ENCODE measurements at places on chromosomes 7 and 10. TPM values are rescaled to one million over a fixed set of nuclear protein-coding genes. Genes with fewer than 3 reads are reported as not detected.
A peak's percentile ranks its signal among the peaks of the same experiment; 100 is the strongest.

ATP5F1C gene
- total RNA-seq, result 202 TPM

EBLN1 gene
- not detected for total RNA-seq

GPR141 gene
- total RNA-seq, result 1.3 TPM

HABP2 gene
- total RNA-seq, result not detected

FGFBP3 gene
- total RNA-seq, result 1.00 TPM

AKR1C1 gene
- 35.5 TPM for total RNA-seq

MACC1 gene
- total RNA-seq, result 0.46 TPM

RTKN2 gene
- 0.19 TPM for total RNA-seq

TACC2 gene
- total RNA-seq, result 54.6 TPM

- no peak for DNase-seq
Observed at GRCh38 chr10:19833170-19833824, 17.1 kb downstream of the PLXDC2 start.

- DNase-seq, result no peak
Observed at GRCh38 chr7:13105209-13105608, 417.8 kb downstream of the ARL4A start.

GRCh38 chr10:35124540-35124939 lies 2.1 kb upstream of the CREM start:
- no peak for DNase-seq

- peak; percentile 74 for DNase-seq
Observed at GRCh38 chr10:71434760-71435394, 38.2 kb downstream of the CDH23 start.

DNA sequence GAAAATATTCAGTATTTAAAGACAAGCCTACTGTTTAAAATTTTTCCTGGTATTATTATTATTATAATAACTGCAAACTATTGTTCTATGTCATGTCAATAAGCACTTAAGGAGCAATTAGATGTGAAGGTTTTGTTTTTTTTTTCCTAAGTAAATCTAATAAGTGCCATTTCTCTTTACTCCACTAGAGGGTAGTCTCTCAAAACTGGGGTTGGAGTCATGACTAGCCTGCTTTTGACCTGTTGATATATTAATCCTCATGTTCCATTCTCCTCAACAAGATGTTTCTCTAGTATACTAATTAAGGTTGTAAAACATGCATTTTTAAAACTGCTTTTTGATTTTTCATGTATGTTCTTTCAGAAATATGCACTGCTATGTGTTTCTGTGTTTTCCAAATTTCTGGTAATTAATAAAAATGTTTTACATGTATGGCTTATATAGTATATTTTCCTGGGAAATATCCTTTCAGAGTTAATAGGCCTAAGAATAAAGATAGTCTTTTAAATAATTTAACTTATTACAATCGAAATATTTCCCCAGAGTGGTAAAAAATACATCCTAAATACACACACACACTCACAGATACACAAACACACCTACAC lies 1.0 kb upstream of the LRRN3 start:
- DNase-seq, result no peak

DNA sequence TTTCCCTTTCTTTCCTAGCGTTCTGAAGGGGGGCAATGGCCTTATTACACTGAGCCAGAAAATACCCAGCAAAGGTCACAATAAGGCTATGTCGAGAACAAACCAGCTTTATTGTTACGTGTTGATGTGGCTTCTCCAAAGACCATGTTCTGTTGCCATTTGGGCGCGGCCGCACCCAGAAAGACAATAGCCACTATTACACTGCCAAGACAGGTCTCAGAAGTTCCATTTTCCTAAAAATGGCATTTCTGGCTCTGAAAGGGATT lies 77.8 kb downstream of the PROSER2 start:
- DNase-seq, result no peak

- no peak for DNase-seq
Observed at GRCh38 chr7:124781907-124782734, 16.5 kb upstream of the GPR37 start.

DNA sequence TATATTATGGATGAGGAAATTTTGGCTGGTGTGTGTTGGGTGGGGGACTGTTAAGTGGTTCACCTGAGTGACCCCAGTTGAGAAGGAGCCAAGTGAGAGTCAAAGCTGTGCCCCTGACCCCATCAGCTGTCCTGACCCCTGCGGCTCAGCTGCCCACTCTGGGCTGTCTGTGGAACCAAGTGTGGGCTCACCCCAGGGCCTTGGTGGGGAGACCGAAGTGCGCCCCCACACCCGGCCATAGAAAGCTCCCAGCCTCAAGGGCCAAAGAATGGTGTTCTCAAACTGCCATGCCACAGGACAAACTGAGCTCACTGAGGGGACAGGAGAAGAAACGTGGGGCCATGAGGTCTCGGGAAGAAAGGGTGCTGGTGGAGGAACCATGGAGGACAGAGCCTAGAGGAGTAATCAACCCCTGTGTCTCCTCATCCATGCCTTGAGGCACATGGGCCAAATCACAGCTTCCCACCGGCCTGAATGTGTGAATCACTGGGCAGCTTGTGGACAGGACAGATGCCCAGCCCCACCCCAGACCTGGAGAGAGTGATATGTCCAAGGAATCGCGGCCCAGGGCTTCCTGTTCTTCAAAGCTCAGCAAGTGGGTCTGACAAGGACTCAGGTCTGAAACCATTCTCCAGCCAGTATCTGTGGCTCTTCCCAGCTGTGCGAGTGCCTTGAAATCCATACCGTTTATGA lies 86.2 kb upstream of the CACUL1 start:
- no peak for DNase-seq

DNA sequence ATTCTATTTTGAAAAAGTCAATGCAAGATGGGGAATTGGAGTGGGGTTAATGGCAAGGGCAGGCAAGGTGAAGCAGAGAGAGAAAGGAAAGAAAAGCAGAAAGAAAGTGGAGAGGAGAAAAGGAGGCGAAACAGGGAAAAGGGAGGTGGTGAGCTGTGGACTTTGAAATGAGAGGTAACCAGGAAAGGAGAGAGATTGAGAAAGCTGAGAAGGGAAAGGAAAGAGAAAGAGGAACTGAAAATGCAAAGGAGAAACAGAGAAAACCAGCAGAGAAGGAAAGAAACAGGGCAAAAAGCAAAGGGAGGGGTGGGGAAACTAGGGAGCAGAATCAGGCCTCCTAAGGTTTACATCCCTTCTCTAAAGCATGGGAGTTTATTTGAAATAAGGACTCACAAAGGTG lies 72.5 kb upstream of the TPK1 start:
- DNase-seq, result no peak

GRCh38 chr7:73827567-73828106 lies 3.2 kb upstream of the CLDN4 start:
- no peak for DNase-seq

DNA sequence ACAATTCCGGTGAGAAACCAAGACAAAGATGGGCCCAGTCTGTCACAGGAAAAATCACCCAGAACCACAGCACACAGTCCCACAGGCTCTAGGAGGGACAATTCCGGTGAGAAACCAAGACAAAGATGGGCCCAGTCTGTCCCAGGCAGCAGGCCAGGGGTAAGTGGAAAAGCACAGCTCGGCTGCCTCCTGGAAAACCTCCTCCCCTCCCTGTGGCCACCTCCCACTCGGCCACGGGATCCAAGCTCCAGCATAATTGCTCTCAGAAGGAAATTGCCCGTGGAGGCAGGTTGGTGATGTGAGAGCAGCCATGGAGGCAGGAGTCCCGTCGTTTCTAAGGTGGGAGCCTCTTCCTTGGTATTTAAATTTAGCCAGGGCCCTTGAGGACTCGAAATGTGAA lies 95.7 kb downstream of the PLXNA4 start:
- peak; percentile 88 for DNase-seq

- no peak for DNase-seq
Observed at GRCh38 chr7:33109758-33110238, 594 bp upstream of the RP9 start.

DNA sequence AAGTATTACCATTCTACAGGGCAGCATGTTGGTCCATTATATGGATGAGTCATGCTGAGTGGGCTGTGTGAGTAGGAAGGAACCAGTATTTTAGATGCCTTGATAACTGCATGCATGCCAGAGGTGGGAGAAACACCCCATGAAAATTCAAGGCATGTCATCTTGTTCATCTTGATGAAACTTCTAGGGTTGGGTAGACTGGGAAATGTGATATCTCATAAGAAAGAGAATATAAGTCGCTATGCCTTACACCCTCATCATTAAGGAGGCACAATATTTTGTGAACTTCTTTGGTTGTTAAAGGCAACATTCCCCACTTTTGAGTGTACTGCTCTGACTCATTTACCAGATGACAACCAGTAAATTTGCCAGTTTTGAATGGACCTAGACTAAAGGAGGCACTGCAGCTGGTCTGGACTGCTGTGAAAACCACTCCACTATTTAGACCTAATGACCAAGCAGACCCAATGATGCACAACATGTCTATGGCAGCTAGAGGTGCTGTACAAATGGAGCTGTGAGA lies 48.0 kb downstream of the ZNF365 start:
- no peak for DNase-seq

- no peak for DNase-seq
Observed at GRCh38 chr10:71720288-71720687, 710 bp upstream of the C10orf105 start.

- DNase-seq, result peak; percentile 86
Observed at GRCh38 chr7:29102558-29103151, 43.7 kb downstream of the CPVL start.

GRCh38 chr10:125768219-125768855 lies 7.3 kb downstream of the MMP21 start:
- DNase-seq, result no peak

GRCh38 chr10:96448021-96448457 lies 65.7 kb downstream of the TLL2 start:
- DNase-seq, result no peak

DNA sequence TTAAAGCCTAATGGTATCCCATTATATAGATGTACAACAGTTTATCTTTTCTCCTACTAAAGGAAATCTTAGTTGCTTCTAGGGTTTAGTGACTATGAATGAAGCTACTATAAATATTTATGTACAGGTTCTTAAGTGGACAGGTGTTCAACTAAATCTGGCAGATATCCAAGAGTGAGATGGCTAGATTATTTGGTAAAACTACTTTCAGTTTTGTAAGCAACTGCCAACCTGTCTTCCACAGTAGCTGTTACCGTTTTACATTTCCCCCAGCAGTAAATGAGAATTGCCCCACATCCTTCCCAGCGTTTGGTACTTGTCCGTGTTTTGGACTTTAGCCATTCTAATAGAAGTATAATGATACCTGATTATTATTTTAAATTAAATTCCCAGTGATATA lies 144.9 kb upstream of the MAGI2 start:
- DNase-seq, result no peak

DNA sequence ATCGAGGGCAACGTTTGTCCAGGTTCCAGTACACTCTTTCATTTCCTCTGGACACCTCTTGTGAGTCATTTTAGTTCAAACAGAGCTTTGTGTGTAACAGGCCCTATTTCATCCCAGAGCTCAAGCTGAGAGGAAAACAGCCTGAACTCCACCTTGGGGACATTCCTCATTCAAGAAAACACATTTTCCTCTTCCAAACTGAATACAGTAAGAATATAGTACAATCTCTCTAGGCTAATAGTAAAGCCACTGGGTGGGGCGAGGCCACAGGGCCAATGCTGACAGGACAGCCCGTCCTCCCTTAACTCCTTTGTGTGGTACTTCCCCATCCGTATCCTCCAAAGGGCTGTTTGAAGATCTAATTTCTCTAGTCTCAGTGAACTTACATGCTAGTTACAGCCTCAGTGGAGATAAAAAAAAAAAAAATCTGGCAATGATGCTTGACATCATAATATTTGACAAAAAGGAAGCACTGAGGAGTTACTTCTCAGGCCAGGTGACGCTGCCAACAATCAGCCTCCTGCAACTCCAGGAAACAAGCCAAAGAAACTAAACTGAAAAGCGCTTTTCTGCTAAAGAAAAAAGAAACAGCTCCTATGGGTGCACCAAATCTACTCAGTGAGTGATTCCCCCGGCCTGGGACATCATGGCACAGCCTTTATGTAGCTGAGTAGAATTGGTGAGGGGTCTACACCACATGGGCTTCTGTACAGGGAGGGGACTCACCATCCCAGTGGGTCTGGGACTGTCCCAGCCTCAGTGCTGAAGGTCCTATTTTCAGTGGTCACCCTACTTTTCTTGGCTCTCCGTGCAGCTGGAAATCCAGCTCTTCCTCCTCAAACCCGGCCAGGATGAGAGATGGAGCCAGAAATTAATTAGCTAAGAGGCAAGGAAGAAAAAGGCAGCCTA lies 238.2 kb upstream of the NEBL start:
- DNase-seq, result no peak

GRCh38 chr7:44537442-44537841 lies 3.7 kb downstream of the NPC1L1 start:
- no peak for DNase-seq

DNA sequence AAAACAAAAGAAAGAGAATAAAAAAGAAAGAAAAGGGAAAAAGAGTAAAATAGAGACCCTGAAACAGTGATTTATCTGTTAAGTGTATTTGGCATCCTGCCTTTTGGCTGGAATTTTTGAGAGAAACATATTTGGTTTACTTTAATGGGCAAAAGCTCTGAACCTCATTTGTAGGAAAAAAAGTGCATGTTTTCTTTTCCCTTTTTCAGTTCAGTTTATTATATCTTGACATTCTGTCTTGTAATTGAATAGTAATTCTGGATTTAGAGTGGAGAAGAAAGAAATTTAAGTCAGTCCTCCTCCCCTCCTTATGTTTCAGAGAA lies 69.5 kb downstream of the ARID5B start:
- DNase-seq, result no peak

- DNase-seq, result no peak
Observed at GRCh38 chr10:73509695-73510094, 13.9 kb upstream of the PPP3CB start.

- DNase-seq, result peak; percentile 45
Observed at GRCh38 chr10:131731780-131732630, 168.8 kb upstream of the PPP2R2D start.

All from posterior vena cava (tissue), 2 donors.